Pulmonary artery endothelial cell (primary cell): ENCODE measurements at places on chromosomes 2 and 18.

- no peak for DNase-seq
Measured at GRCh38 chr18:68722821-68723220, 7.9 kb upstream of the TMX3 start.

- DNase-seq, result no peak
Measured at GRCh38 chr2:74821177-74822126, 12.5 kb upstream of the HK2 start.

GRCh38 chr2:36427790-36428243, 72.2 kb downstream of the CRIM1 start:
- DNase-seq, result no peak

DNA sequence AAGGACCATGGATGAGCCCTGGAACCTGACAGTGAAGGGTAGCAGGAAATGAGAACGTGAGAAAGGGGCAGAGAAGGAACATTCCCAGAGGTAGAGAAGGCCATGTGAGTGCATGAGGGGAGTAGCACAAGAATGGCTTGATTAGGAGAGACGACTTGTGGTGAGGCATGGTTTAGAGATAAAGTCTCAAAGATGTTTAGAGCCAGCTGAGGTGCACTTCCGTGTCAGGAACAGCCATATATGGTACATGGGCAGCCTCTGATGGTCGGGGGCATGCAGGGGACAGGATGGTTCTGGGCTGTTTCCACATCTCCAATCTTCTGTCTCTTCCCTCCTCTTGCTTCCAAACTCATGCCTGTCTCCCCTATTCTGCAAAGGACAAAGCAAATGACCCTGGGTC, 28.8 kb upstream of the EFEMP1 start:
- no peak for DNase-seq

DNA sequence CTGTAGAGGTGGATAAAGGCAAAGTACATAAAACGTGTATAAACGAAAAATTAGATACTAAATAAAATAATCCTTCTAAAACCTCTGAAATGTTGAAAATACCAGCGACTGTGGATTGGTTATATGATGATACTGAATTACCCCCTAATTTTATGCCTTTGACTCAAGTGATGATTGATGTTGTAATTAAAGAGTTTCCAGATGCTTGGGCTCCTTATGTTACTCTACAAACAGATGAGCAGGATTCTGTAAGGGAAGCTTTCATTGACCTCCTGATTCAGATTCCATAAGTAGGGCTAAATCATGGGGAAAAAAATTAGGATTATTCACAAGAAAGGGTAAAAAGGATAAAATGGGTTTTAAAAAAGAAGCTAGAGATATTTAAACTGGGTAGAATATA, 418.2 kb upstream of the SLC39A10 start:
- no peak for DNase-seq

- DNase-seq, result no peak
Measured at GRCh38 chr2:131143803-131144202, 38.7 kb downstream of the PLEKHB2 start.
